ENCODE measurements at places on chromosomes 4 and X. TPM values are rescaled to one million over a fixed set of nuclear protein-coding genes. Genes with fewer than 3 reads are reported as not detected.

Gene PTCHD1
- not detected for total RNA-seq

Gene RAP1GDS1
- total RNA-seq: 39.2 TPM

Gene MYL5
- total RNA-seq: 27.6 TPM

Gene F8A2
- not detected for total RNA-seq

Gene USP17L30
- not detected for total RNA-seq

Gene MAGIX
- total RNA-seq: 1.5 TPM

Gene TEX13A
- not detected for total RNA-seq

Gene PAGE3
- not detected for total RNA-seq
